ENCODE measurements at places on chromosomes 7 and 10.

DNA sequence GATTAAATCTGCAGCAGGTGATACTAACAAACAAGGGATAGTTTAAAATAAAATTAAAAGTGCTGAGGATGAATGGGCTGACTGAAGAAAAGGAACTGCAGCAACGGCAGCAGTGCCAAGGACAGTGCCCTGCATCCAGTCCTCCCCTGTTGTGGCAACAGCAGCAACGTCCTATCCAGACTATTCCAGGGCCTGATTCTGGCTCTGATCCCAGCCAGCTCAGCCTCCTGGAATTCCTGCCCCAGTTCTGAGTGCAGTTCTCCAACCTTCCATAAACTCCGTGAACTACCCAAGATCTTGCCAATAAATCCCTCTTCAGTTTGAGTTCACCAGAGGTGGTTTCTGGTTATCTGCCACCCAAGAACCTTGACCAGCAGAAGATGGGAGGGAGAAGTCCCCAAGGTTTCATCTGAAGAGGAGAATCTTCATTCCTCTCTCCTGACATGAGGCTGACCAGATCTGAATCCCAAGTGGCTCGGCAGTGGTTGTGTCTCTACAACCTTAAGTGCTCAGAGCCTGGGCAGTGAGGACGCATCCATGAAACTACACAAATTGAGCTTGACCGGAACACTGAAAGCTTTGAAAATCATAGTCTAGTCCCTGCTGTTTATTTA, 115.8 kb downstream of the SORBS1 start:
- peak; percentile 16 for DNase-seq

GRCh38 chr10:123165445-123166072, 11.4 kb downstream of the BUB3 start:
- no peak for DNase-seq

DNA sequence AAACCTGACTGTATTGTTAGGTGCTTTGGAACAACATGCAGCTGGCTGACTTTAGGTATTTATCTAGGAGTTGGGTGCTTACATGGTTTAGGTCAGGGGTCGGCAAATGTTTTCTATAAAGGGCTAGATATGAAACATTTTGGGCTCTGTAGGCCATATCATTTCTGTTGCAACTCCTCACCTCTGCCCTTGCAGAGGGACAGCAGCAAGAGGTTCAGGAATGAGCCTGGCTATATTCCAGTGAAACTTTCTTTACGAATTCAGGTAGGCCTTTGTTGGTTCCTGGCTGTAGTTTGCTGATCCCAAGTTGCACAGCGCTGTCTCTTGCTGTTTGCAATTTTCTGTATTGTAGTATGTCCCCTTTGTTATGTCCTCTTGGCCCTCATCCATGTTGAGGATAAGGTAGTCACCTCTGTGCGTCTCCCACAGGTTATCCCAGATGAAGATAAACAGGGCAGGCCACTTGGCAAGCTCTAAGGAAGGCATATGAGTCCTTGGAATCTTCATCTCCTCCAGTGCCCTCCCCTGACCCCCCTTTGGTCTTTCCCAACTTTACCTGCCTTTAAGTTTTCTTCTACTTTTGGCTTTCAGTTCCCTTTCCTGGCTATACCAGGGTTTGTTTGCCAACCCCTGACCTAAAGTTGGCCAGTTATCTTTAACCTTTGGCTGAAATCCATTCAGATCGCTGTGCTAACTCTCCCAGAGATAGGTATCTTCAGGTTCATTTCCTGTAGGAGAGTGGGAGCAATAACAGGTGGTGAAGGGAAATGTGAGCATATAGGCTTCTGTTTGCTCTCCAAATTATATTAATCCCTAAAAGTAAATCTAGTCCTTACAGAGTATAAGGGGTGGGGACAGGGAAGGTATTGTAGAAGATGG, 36.1 kb downstream of the SGPL1 start:
- DNase-seq, result no peak

DNA sequence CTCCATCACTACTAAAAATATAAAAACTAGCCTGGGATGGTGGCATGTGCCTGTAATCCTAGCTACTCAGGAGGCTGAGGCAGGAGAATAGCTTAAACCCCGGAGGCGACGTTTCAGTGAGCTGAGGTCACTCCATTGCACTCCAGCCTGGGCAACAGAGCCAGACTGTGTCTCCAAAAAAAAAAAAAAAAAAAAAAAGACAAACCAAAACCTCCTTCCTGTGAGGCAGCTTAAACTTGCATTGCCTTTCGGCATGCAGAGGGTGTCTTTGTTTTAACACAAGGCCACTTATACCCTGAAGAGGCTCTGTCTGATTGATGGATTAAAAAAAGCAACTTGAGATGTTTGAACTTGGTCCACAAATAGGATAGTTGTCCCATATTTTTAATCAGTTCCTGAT, 128.4 kb upstream of the RSU1 start:
- DNase-seq, result no peak

- no peak for DNase-seq
Observed at GRCh38 chr10:79316671-79317431, 30.4 kb upstream of the PPIF start.

GRCh38 chr7:134028853-134029252, 98.3 kb upstream of the LRGUK start:
- DNase-seq, result no peak

DNA sequence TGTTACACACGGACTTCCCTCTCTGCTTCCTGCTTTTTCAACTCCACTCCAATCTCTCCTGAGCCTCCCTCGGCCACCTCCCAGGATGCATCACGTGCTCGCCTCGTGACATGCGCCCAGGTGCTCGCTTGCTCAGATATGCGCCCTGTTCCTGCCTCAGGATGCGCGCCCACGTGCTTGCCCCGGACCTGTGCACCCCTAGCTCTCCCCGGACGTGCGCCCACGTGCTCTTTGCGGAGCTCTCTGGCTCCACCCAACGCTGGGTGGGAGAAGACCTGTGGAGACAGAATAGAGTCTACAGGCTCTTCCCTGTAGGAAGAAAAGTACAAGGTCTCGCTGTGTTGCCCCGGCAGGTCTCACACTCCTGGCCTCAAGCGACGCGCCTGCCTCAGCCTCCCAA, 23.1 kb downstream of the PARD3 start:
- no peak for DNase-seq

GRCh38 chr10:1123198-1123597, 67.0 kb downstream of the WDR37 start:
- DNase-seq, result no peak

- DNase-seq, result peak; percentile 15
Observed at GRCh38 chr10:64458306-64458705, 937.1 kb downstream of the REEP3 start.

DNA sequence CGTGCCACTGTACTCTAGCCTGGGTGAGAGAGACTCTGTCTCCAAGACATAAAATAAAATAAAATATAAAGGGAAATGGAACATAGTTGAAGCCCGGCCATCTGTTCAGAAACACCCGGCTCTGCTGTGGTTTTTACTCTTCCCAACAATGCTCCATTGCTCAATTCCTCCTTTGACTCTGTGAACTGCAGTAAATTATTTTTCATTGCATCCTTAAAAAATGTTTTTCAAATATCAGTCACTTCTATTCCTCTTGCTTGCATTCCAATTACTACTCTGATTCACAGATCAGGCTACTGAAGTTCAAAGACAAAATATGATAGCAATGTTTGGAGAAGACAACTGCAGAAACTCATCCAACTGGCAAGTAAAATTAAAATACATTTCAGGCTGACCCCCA, 983.0 kb downstream of the SORCS1 start:
- no peak for DNase-seq

DNA sequence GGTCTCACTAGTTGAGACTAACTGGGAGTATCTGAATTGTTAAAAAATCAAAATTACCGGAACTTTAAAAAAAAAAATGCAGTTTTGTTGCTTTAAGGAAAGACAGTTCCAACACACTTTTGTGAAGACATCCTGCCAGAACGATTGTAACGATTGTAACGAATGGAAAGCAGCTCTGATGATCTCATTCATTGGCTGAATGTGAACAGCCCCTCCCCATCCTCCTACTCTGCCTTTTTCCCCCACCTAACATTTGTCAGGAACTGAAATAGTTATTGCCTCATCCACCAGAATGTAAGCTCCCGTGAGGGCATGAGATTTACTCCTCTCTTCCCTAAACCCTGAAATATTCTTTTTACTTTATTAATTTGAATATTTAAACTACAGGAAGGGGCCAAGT, 23.1 kb upstream of the ZC3HAV1L start:
- no peak for DNase-seq

- no peak for DNase-seq
Observed at GRCh38 chr7:17229228-17229627, 69.2 kb upstream of the AHR start.

GRCh38 chr10:119419931-119420330, 122.6 kb downstream of the RGS10 start:
- DNase-seq, result no peak

DNA sequence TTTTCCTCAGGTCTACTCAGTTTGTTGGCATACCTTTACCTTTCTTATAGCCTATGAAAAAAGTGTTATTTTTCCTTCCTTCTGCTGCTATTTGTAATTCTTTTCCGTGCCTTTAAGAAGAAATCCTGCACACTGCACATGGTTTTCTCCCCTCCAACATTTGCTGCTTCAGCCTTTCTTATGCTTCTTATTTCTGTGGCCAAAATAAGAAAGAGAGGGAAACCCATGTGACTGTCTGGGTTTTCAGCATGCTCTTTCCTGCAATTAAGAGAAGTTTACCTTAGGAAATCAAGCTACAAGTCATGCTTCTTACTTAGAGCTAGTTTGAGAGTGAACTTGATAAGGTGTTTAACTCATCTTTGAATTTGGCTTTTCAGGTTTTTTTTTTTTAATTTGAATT, 11.0 kb downstream of the TBC1D12 start:
- DNase-seq, result no peak

DNA sequence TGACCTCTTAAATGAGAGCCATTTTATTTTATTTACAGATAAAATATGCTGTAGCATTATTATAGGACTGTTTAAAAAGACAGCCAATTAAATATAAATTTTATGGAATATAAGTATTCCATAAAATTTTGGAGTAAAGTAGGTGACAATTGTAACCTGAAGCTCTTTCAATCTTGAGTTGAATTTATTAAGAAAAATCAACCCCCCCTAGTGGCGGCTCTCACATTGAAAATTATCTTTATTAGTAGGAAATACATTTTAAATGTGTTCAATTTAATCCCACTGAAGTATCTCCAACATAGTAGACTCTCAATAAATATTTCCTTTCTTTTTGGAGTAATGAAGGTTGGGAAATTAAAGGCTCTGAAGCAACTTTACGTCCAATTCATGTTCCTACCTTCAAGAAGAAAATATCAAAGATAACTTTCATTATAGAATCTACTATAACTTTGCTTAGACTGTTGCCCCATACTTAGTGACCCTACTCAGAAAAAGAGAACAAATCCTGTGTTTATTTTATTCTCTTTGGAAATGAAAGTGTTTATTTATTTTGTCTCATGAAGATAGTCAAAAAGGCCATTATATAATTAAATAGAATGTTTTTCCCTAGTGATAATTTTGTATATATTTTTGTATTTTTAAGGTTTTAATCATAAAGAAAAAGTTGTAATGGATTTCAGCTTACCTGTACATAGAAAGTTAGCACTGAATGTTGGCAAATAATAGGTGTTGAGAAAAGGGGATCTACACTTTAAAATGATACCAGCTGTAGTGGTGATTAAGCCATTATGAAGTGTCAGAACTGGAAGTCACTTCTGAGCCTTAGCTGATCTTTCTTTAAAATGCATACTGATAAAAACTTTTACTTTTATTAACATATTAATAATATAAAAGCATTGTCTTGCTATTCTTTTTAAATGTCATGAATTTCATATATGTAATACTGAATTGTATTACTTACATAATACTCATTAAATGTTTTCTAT, 3.3 kb downstream of the AHR start:
- DNase-seq, result no peak

GRCh38 chr7:92833766-92834506, 2.4 kb downstream of the CDK6 start:
- DNase-seq, result no peak

GRCh38 chr7:26513948-26514347, 222.3 kb downstream of the SNX10 start:
- no peak for DNase-seq

All from NCI-H446 treated with DMSO at 0.1 percent for 48 hours (cell line).